ENCODE measurements at places on chromosomes 1 and 21. TPM values are rescaled to one million over a fixed set of nuclear protein-coding genes. Genes with fewer than 3 reads are reported as not detected.

DNA sequence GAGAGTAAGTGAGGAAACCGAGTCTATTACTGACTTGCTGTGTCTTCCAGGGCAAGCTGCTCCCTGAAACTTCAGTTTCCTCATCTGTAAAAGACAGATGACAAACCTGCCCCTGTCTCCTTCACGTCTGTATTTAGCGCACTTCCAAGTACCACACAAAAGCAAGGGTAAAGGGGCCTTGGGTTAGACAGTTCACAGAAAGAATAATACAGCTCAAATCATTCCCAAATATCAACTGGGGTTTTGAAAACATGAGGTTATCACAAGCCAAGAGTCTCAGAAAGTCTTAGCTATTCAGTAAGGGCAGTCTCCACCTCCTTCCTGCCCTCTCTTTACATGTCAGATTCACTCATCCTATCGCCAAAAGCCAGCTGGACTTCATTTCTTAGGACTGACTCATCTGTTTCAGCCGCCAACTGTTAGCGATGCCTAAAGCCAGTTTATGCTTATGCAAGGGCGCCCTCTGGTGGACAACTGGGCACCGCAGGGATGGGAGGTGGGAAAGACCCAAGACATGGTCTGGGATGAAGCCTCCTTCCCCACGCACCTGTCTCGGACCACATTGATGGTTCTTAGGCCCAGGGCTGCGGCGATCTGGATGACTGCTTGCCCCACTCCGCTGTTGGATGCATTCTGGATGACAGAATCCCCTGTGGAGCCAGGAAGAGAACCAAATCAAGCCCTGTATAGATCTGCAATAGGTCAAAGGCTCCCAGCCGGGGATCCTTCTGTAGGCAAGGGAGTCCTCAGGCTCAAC, 21.1 kb upstream of the SRSF4 start:
- DNase-seq = peak; percentile 98

GRCh38 chr1:197807739-197808453, 32.6 kb upstream of the DENND1B start:
- DNase-seq = no peak

GRCh38 chr21:39968010-39968409, 100.8 kb downstream of the PCP4 start:
- no peak for DNase-seq

The C1orf174 gene
- polyA plus RNA-seq = 23.6 TPM

The OR2L13 gene
- polyA plus RNA-seq = not detected

- DNase-seq = no peak
Measured at GRCh38 chr1:66464351-66464750, 69.6 kb upstream of the SGIP1 start.

The SPATA1 gene
- polyA plus RNA-seq = 1.4 TPM

- DNase-seq = no peak
Measured at GRCh38 chr1:71783071-71783470, 499.3 kb downstream of the NEGR1 start.

- DNase-seq = no peak
Measured at GRCh38 chr1:9400425-9401079, 107.9 kb downstream of the SPSB1 start.

DNA sequence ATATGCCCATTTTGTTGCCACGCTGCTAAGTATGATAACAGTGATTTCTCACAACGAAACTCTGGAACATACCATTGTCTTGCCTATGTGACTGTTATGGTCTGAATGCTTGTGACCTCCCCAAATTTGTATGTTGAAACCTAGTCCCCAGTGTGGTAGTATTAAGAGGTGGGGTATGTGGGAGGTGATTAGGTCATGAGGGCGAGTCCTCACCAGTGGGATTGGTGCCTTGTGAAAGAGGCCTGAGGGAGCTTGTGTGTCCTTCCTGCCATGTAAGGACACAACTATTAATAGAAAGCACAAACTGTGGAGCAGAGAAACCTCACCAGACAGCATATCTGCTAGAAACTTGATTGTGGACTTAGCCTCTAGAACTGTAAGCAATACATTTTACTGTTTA, 84.6 kb downstream of the SELENOF start:
- no peak for DNase-seq

- DNase-seq = no peak
Measured at GRCh38 chr1:59180735-59181134, 116.2 kb upstream of the FGGY start.

Measured in hepatocyte (in vitro differentiated cells).